GM18507 (cell line): ENCODE measurements at places on chromosomes 7 and 10.

GRCh38 chr10:127679642-127680255 lies 57.2 kb upstream of the FOXI2 start:
- DNase-seq: no peak

DNA sequence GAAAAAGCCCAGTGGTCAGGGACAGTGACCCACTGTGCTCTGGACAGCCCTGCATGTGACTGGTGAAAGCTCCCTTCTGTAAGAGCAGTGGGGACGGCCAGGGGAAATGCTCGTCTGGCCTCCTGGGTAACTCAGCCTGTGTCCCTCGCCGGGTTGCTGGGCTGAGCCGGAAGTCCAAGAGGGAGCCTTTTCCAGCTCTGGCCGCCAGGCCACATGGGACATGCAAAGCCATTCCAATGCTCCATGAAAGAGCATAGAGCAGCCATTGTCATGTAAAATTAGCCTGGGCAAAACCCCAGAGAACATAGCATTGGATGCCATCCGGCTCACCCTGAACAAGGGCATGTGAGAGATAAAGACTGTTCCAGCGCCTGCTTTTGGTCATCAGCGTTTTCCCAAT lies 64.9 kb upstream of the ADRB1 start:
- no peak for DNase-seq

DNA sequence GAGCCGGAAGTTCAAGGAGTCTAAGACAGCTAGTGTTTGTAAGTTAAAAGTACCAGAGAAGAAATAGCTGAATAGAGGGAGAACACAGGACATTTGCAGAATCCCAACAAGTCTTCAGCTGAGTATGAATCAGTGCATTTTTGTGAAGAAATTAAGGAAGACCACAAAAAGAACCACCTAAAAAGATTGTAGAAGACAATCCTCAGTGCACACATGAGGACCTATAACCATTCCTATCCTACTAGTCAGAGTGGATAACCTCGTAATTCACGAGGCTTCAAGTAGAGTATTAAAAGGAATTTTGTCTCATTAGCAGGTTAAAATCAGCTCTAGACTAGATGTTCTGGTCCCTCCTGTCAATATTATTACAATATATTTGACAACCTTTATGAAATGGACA lies 295.4 kb upstream of the KAT6B start:
- no peak for DNase-seq

DNA sequence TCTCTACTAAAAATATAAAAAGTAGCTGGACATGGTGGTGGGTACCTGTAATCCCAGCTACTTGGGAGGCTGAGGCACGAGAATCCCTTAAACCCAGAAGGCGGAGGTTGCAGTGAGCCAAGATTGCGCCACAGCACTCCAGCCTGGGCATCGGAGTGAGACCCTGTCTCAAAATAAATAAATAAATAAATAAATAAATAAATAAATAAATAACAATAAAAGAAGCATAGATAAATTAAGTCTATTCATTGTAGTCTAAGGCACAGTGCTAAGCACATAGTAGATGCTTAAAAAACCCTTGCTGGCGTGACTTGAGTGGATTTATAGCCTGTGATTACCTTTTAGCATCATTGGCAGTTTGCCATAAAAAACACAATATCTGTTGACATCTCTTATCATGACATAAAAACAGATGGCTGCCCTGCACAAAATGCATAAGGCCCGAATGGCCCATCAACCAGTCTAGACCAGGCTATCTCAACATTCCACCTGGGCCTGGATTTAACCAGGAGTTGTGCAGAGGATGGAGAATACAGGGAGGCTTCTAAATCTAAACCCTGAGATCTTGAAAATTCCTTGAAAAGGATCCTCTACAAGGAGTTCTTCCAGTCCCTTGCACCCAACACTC lies 94.9 kb downstream of the PRLHR start:
- no peak for DNase-seq

DNA sequence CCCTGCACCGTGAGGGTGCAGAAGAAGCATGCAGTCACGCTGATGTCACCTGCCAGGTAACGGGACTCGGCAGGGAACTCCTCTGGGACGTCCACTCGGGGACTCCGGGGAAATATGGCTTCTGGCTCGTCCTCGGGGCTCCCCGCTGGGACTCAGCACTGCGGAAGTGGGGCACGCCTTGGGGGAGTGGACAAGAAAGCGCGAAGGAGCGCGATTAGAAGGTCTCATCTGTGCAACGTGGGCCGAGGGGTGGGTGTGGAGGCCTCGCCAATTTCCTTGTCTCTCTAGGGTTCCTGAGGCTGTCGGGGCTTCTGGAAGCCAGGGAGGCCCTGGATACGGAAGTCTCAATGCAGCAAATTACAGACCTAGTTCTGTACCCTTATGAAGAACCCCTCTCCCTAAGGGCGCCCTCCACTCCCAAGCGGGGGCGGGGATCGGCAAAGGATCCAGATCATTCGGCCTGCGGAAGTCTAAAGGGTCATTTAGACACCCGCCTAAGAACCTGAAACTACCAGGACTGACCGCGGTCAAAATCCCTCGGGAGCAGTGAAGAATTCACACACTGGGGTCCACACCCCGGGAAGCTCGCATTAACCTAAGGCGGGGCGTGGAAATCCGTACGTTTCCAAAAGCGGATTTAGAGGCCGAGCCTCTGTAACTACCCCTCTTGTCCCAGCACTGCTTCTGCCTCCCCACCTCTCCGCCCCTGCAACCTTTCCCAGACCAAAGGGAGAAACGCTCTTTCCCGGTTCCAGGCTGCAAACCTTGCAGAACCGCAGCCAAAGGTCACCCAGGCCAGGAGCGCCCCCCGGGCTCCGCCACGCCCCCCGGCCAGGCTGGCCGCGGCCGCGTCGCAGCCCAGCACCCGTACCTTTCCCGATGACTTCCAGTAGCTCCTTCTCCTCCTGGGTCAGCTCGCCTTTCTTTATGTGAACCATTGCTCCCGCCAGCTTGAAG lies 640 bp downstream of the ANKMY2 start:
- no peak for DNase-seq

DNA sequence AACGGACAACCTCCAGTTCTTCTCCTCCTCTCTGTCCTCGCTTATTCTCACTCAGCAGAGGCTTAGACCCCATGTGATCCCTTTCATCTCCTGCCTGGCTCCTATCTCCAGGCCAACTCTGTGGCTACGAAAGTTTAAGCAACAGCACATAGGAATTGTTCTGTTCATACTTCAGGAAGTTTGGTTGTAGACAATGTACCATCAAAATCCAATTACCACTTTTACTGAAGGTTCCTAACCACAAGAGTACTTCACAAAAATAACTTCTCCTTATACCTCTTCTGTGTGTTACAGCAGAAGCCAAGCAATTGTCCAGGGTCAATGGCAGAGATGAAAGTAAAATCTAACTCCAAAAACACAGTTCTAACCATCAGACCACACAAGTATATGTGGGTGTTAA lies 80.0 kb downstream of the SLC25A13 start:
- DNase-seq: no peak

- no peak for DNase-seq
Measured at GRCh38 chr10:61623161-61623560, 39.6 kb upstream of the CABCOCO1 start.

DNA sequence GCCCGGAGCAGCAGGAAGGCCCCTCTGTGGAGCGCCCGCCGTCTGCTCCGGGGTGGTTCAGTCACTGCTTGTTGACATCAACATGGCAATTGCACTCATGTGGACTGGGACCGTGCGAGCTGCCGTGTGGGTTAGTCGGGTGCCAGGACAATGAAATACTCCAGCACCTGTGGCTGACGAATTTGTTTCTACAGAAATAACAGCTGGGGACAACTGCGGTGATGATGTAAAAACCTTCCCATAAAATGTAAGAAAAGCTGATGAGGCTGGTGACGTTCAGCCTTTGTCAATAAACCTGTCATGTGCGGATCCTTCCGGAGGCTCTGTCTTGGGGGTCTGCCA lies 5.6 kb downstream of the GPER1 start:
- no peak for DNase-seq

DNA sequence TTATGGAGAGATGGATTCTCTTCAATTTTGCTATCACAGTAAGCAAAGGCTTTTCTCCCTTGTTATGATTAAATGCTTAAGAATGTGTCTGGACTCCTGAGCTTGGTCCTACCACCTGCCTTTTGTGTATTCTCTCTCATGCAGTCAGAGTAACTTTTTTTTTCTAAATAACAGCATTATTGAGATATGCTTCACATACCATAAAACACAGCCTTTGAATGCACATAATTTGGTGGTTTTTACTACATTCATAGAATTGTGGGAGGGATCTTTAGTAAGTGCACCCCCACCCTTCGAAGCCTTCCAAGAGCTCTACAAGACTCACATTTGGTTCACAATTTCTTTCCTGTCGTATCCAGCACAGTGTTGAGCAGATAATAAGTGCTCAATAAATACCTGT lies 175.5 kb downstream of the ADAM12 start:
- DNase-seq: no peak

DNA sequence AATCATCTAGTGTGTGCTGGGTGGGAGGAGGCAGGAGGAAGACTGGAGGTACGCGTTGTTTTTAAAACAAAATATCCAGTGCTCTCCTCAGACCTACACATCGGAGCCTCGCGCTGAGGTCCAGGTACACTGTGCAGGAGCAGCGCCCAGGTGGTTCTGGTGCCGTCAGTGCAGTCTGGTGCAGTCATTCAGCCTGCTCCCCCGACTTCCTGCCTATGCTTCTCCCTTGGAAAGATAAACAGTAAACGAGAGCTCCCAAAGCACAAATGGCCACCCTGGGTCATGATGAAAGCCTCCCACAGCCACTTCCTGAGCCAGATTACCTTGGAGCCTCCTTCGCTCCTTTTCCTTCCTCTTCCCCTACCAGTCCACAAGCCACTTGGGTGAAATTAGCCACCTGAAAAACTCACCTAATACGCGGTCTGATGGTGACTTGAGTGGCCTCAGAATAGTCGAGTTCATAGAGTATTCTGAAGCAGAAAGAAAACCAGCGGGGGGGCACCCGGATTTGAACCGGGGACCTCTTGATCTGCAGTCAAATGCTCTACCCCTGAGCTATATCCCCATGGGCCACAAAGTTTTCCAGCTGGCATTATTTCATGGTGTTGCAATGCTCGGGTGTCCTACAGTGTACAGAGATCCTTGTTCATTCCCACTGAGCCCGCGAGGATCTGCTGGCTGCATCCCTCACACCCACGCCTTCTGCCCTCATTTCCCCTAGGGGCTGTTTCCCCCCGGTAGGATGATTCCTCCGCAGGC lies 82.5 kb downstream of the ZNF467 start:
- no peak for DNase-seq

DNA sequence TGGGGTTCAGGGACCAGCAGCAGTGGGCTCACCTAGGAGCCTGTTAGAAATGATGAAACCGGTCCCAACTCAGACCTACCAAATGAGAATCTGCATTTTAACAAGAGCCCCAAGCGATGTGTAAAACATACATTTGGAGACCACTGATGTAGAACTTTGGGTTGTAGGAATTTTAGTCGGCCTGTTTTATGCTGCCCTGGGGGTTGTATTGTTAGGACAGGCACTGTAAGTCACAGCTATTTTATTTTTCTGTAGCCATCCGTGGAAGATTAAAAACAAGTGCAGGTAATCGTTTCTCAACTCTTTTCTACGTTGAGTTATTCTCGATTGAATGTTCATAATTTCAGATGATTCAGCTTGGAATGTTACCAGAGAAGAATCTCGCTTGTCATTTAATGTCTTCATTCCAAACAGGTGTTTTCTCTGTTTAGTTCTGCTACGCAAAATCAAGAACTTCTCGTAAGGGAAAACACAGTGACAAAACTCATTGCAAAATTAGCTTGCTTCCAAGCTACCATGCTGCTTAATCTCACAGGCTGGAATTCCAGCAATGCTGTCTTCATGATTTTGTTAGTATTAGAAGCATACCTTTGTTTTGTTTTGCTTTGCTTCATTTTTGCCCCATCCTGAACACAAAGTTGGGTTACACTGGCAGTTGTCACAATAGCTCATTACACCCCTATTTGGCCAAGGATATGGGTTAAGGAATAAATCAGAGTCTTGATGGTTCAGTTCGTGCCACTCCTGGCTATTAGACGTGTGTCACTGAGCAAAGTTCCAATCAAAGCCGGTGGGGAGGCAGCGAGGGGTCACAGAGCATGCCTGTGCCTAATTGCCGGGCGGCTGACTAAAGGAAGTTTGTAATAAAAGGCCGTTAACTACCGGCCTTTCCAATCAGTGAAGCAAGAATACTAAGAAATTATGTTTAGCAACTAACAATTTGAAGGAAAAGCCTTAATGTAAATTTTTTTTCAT lies 676.9 kb downstream of the GATA3 start:
- no peak for DNase-seq

GRCh38 chr7:92158660-92159575 lies 20.0 kb downstream of the LRRD1 start:
- no peak for DNase-seq

GRCh38 chr10:72145657-72146056 lies 57.3 kb upstream of the SPOCK2 start:
- no peak for DNase-seq

GRCh38 chr10:112622786-112623185 lies 175.8 kb downstream of the VTI1A start:
- DNase-seq: no peak

DNA sequence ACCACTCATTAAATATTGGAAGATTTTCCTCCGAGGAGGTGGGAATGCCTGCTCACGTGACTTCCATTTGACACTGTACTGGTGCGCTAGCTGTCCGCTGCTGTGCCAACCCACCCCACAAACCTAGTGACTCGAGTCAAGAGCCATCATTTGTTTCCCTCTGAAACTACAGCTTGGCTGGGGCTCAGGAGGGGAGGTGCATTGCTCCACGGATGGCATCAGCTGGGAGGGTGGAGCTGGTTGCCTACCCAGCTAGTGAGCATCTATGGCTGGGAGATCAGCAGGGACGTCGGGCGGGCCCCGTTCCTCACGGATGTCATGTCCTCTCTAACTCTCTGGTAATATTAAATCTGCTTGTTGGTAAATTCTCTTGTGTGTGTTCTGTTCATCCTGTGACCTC lies 9.5 kb upstream of the FOXL3 start:
- DNase-seq: no peak

GRCh38 chr7:130904031-130904757 lies 170.2 kb upstream of the KLF14 start:
- DNase-seq: no peak

DNA sequence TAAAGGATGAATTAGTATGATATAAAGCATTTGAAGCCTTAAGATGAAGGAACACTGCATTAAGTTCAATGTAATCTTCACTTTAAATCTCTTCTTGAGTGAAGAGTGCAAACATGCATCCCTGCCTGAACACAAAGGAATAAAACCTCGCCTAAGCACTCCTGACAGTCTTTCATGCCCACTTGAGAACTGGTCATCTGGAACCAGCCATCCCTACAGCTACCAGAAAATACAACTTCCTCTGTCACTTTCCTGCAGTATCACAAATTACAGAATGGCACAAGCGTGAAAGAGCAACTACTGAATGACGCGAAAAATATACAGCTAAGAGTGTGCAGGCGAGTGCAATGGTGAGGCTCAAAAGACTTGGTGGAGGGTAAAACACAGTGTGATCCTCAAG lies 1079.9 kb downstream of the CNTNAP2 start:
- no peak for DNase-seq

GRCh38 chr7:77542409-77542808 lies 5.3 kb downstream of the PTPN12 start:
- DNase-seq: no peak

DNA sequence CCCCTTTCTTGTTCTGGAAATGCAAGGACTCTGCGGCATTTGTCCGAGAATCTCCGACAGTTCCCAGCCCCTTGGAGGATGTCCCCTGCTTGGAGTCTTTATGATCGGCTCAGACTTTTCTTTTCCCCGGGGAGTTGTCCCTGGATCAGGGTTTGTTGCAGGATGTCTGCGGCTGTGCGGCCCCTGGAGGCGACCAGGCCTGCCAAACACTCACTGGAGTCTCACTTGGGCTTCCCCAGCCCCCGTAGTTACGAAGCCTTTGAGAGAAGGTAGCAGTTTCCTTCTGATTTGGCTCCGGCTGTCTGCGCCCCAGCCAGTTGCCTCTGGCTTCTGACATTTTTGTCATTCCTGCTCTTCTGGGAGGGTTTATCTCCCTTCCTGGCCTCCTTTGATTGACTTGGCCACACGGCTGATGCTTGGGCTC lies 16.1 kb downstream of the COL26A1 start:
- DNase-seq: no peak
